ENCODE measurements at places on chromosomes 4 and X.

- peak; percentile 51 for DNase-seq
Measured at GRCh38 chrX:53481816-53482465, 47.8 kb upstream of the HSD17B10 start.

DNA sequence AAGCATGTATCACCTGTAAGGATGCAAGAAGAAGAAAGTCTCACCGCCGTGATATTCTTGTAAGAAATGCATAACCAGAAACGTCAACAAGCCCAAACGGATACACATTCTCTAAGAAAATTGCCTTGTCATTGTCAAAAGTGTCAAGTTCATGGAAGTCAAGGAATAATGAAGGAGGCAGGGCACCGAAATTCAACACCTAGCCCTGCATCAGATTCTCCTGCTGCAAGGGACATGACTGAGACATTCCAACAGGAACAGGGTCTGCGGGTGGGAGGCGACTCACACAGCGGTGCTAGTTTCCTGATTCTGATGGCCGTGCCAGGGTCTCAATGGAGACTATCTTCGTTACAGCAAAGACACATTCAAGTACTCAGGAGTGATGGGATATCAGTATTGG lies 26.7 kb downstream of the IRF2 start:
- DNase-seq: no peak

DNA sequence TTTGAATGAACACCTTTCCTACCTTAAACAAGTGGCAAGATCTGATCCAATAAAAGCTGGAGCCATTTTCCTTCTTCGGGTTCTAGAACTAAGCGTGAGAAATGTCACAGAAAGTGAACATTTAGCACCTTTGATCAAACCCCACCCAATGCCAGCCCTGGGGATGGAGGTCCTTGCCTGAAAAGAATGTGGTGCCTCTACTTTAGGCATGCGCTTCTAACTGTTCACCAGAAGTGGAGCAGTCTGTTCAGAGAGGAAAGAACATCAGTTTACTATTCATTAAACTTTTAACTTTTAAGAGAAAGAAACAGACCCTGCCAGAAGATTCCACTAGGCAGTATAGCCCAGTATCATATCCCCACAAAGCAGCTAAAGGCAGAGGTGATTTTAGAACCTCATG lies 75.9 kb downstream of the INTS12 start:
- DNase-seq: no peak

- no peak for DNase-seq
Measured at GRCh38 chr4:157076578-157076947, 613 bp downstream of the GLRB start.

DNA sequence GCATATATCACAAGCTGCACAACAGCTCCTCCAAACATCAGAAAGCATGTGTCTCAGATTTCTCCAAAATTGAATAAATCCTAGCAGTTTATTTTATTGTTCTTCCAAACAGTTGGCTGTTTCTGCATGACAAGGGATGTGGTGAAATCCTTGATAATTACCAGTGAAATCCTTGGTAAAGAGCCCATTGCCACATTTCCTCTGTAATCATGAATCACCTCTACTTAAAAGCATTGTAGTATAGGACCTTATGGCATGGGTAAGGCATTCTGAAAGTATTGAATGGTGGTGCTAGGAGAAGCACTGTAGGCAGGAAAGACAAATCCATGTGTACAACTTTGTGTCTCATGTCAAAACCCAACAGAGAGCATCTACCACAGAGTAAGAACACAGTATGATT lies 135.8 kb upstream of the NDST3 start:
- no peak for DNase-seq
